ENCODE measurements at places on chromosomes 12 and 14. TPM values are rescaled to one million over a fixed set of nuclear protein-coding genes. Genes with fewer than 3 reads are reported as not detected.

NFYB gene
- total RNA-seq = 26.7 TPM

CCDC38 gene
- total RNA-seq = 0.18 TPM

CMKLR1 gene
- total RNA-seq = not detected

NKX2-8 gene
- total RNA-seq = not detected

DCN gene
- total RNA-seq = not detected

Measured in activated CD8-positive, alpha-beta T cell treated with anti-CD3 and anti-CD28 coated beads for 36 hours (primary cell).